ENCODE measurements at places on chromosomes 7 and 10. TPM values are rescaled to one million over a fixed set of nuclear protein-coding genes. Genes with fewer than 3 reads are reported as not detected.

GDF2 gene
- total RNA-seq: not detected

ASZ1 gene
- not detected for total RNA-seq

CALHM3 gene
- total RNA-seq: not detected

LIPF gene
- not detected for total RNA-seq

- no peaks in the 10 kb centered on the region for H3K4me1 ChIP-seq
- no peak overlapping the region for H3K27ac ChIP-seq
- no peak for DNase-seq
- no peaks in the 10 kb centered on the region for H3K36me3 ChIP-seq
Observed at GRCh38 chr7:127290801-127291361, 38.1 kb upstream of the GRM8 start.

- no peaks in the 10 kb centered on the region for H3K27me3 ChIP-seq
- peaks cover 9% of the 10 kb centered on the region for H3K4me1 ChIP-seq
- no peaks in the 10 kb centered on the region for H3K36me3 ChIP-seq
- no peak overlapping the region for H3K4me3 ChIP-seq
- DNase-seq: no peak
Observed at GRCh38 chr7:48295296-48295971, 124.2 kb downstream of the ABCA13 start.

DNA sequence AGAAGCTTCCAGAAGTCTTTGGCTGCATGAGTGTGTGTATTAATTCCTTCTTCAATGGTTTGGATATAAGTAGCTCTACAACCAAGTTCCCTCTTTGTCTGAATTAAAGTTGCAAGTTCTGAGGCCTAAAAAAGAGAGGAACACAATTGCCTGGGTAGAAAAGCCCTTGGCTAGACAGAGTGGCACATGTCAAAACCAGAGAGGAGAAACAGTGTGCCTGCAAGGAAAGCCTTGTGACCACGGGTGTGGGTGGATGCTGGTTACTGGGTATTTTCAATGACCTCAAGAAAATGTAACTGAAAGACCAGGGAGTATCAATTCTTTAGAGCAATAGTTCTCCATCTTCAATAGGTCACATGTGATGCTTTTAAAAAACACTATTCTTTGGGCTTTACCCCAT lies 148.3 kb downstream of the SVIL start:
- DNase-seq: no peak
- H3K4me3 ChIP-seq: no peak overlapping the region
- peak overlapping the region; percentile 27 for H3K27ac ChIP-seq
- no peaks in the 10 kb centered on the region for H3K4me1 ChIP-seq

DNA sequence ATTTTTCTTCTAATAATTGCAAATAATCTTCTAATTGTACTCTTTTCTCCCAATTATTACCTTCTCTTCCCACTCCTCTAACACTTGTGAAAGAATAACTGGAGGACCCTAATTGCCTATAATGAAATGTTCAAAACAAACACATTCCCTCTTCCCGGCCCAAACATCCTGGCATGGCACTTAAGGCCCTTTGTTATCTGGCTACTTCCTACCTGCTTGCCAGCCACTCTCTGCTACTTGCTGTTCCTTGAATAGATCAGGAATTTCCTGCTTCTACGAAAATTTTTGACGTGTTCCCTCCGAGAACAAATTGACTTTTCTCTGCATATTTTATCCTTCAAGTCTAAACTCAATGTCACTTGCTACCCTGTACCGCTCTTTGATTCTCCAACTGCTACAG lies 56.1 kb upstream of the NOBOX start:
- DNase-seq: no peak
- H3K27me3 ChIP-seq: no peaks in the 10 kb centered on the region
- no peak overlapping the region for H3K4me3 ChIP-seq
- no peak overlapping the region for H3K27ac ChIP-seq
- H3K36me3 ChIP-seq: no peaks in the 10 kb centered on the region

DNA sequence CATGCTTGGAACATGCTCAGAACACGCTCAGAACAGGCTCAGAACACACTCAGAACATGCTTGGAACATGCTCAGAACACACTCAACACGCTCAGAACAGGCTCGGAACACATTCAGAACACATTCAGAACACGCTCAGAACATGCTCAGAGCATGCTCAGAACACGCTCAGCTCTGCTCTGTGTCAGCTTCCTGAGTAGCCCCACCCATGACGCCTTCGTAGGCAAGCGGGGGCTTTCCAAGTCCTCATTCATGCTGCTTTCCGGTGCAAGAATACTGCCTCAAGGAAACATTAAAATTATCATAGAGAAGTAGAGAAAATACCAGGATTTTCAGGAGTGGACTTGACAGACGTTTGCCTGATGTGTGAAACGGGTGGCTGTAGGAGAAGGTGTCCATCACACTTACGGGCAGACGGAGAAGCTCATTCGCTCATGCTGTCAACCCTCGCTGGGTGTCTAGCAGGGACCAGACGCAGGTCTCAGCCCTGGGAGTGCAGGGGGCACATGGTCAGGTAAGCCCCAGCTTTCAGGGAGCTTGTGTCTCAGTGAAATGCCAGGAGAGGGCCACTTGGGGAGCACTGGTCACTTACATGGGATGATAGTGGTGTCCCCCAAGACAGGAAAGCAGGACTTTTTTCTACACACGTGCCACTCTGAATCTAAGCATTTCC lies 24.7 kb downstream of the EN2 start:
- DNase-seq: no peak
- no peaks in the 10 kb centered on the region for H3K36me3 ChIP-seq
- no peak overlapping the region for H3K27ac ChIP-seq
- H3K4me3 ChIP-seq: no peak overlapping the region
- H3K27me3 ChIP-seq: peaks cover 88% of the 10 kb centered on the region

DNA sequence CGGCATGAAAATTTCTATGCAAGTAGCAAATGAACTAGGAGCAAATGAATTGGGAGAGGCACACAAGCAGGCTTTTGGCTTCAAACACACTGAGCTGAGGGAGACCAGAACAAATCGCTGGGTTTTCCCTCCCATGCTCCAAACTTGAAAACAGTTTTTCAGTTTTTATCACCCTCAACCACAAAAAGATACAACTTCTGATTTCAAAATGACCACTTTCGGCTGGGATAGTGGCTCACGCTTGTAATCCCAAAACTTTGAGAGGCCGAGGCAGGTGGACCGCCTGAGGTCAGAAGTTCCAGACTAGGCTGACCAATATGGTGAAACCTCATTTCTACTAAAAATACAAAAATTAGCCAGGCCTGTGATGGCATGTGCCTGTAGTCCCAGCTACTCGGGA lies 9.0 kb upstream of the CHUK start:
- peaks cover 6% of the 10 kb centered on the region for H3K36me3 ChIP-seq
- H3K4me1 ChIP-seq: no peaks in the 10 kb centered on the region
- H3K27ac ChIP-seq: no peak overlapping the region
- H3K27me3 ChIP-seq: no peaks in the 10 kb centered on the region
- H3K4me3 ChIP-seq: no peak overlapping the region

DNA sequence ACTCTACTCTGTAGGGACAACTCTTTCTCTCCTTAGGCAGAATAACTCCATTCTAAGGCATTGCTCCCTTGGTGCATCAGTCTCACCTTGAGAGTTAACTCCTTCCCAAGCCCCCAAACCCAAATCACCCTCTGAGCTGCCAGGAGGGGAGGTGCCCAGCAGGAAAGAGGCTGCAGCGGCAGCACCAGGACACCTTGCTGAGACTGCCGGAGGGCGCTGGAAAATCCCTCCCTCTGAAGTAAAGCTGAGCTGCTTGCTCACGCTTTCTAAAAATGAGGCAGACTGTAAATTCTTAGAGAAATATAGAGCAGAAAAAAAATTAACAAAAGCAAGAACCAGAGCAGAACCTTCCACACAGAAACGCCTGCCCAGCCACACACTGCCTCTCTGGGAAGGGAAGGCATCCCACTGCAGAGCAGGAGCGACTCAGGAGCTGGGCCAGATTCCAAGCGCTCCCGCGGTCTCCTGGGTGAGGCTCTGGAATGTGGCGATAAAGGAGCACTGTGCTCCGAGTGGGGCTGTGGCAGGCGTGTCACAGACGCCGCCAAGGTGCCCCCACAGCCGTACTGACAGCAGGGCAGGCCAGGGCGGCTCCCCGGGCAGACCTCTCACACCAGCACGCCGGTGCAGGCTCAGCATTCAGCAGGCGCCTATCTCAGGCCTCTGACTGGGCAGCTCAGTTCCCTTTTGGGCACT lies 202.1 kb downstream of the TNS3 start:
- peak overlapping the region; percentile 22 for H3K27ac ChIP-seq
- peaks cover 11% of the 10 kb centered on the region for H3K36me3 ChIP-seq
- H3K4me1 ChIP-seq: peaks cover 23% of the 10 kb centered on the region

GRCh38 chr7:2203766-2204300 lies 28.9 kb downstream of the MAD1L1 start:
- DNase-seq: no peak
- no peak overlapping the region for H3K27ac ChIP-seq
- no peak overlapping the region for H3K4me3 ChIP-seq
- H3K36me3 ChIP-seq: peaks cover 21% of the 10 kb centered on the region
- H3K4me1 ChIP-seq: no peaks in the 10 kb centered on the region
- no peaks in the 10 kb centered on the region for H3K27me3 ChIP-seq

GRCh38 chr7:18421297-18422002 lies 74.1 kb upstream of the HDAC9 start:
- no peaks in the 10 kb centered on the region for H3K27me3 ChIP-seq
- H3K4me1 ChIP-seq: peaks cover 10% of the 10 kb centered on the region
- H3K4me3 ChIP-seq: no peak overlapping the region
- no peak overlapping the region for H3K27ac ChIP-seq
- no peaks in the 10 kb centered on the region for H3K36me3 ChIP-seq

GRCh38 chr10:131480066-131480465 lies 168.5 kb upstream of the TCERG1L start:
- peaks cover 21% of the 10 kb centered on the region for H3K27me3 ChIP-seq
- H3K4me1 ChIP-seq: no peaks in the 10 kb centered on the region
- H3K4me3 ChIP-seq: no peak overlapping the region
- DNase-seq: no peak
- H3K36me3 ChIP-seq: no peaks in the 10 kb centered on the region

GRCh38 chr10:27457261-27457945 lies 46.7 kb upstream of the RAB18 start:
- H3K27ac ChIP-seq: no peak overlapping the region
- no peaks in the 10 kb centered on the region for H3K4me1 ChIP-seq

DNA sequence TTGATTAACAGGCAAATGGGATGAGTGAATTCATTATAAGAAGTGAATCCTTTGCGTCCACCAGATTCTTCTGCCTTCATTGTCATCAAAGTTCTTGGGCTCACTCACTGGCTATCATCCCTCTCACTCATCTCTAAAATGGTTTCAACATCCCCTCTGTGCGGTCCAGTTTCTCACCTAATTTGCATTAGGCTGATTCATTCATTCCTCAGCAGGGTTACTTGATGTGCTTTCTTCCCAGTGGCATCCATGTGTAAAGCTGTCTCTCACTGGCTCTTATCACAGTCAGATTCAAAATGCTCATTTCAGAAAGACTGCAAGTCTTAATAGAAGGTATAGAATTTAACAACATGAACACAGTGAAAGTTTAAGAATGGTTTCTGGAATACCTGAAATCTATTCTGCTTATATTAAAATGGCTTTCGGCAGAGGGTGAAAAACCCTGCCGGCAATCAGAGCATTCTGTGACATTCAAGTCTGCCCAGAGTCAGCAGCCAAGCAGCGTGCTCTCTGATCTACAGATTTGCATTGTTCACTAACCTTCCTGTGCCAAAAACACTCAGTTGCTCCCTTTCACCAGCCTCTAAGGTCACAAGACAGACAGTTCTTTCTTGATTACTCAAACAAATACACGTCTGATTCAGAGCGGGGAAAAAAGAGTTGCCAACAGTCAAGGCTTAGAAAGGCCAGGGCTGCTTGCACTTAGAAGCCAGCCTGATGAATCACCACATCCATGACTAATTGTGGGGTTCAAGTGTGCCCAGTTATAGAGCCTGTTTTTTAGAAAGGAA lies 106.7 kb downstream of the TES start:
- no peaks in the 10 kb centered on the region for H3K36me3 ChIP-seq
- no peaks in the 10 kb centered on the region for H3K27me3 ChIP-seq
- peak overlapping the region; percentile 67 for H3K27ac ChIP-seq
- H3K4me1 ChIP-seq: peaks cover 21% of the 10 kb centered on the region

GRCh38 chr10:5575482-5576153 lies 50.9 kb downstream of the CALML3 start:
- no peak for DNase-seq
- no peaks in the 10 kb centered on the region for H3K27me3 ChIP-seq
- H3K27ac ChIP-seq: no peak overlapping the region

DNA sequence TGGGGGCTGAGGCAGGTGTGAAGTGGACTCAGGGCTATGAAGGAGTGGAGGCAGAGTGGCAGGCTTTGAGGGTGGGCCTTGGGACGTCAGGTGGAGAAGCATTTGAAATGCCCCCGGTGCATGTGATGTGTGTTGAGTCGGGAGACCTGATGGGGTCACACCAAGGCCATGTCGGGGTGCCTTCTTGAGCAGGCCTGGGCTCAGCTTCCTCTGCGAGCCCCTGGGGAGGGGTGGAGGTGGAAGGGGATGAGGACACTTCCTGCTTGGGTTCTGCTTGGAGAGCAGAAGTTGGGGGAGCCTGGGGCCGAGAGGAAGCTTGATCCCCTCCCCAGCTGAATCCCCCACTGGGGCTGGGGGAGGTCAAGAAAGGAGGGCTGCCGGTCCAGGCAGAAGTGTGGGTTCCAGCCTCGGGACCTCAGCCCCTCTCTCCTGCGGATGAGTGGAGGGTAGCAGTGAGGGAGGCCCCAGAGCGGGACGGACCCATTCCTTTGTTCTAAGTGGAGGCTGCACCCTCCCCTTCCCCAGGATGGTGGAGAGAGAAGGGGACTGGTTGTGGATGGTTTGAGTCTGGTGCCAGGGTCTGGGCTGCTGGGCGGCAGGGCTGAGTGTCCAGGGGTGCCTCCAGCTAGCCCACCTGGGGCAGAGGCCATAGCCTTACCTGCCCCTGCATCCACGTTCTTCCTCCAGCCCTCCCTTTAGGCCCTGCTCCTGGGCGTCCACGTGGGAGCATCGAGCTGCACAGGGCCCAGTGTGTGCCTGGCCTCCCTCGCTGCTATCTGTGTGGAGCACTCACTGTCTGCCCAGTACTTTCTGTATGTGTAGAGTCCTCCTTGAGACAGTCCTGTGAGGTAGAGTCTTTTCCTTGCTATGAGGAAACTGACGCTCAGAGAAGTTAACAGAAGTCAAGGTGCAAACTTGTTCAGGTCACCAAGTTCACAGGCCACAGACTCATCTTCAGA lies 36.7 kb downstream of the PRF1 start:
- peaks cover 94% of the 10 kb centered on the region for H3K27me3 ChIP-seq
- H3K4me3 ChIP-seq: no peak overlapping the region
- no peak for DNase-seq
- H3K36me3 ChIP-seq: no peaks in the 10 kb centered on the region

Data from Calu3 (cell line).